Spinal cord (tissue), 10 donors: ENCODE measurements at places on chromosomes 12 and 14.

DNA sequence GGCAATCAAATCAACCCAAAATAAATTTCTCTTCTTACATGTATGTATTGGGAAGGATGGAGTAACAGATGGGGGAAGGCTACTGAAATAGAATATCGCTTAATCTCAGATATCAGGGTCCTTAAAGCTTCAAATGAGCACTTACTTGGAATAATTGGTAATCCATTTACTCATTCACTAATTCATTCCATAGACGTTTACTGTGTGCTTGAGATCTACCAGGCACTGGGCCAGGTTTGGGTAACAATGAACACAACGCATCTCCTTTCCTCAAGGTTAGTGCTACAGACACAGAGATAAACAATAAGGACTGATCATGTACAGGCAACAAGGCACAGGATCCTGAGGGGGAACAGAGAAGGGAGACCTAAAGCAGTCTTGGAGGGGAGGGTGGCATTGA lies 54.4 kb upstream of the KRR1 start:
- DNase-seq = no peak

DNA sequence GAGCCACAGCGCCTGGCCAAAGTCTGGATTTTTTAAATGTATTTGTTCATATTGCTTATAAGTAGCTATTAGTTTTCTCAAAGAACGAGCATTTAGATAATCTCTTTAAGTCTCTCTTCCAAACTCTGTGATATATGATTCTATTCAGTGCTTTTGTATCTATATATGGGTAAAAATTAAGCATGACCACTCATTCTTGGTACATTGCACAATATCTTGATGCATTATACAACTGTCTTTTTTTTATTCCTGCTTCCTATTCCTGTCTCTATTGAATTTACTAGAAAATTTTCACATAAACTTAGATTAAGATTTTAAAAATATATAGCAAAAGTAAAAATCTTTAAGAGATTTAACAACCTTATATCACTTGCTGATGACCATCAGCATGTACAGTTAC lies 29.1 kb downstream of the SOCS2 start:
- DNase-seq = no peak

- DNase-seq = no peak
Observed at GRCh38 chr12:2225696-2226095, 172.9 kb downstream of the CACNA1C start.

GRCh38 chr12:14400599-14400998 lies 35.1 kb downstream of the ATF7IP start:
- DNase-seq = no peak

DNA sequence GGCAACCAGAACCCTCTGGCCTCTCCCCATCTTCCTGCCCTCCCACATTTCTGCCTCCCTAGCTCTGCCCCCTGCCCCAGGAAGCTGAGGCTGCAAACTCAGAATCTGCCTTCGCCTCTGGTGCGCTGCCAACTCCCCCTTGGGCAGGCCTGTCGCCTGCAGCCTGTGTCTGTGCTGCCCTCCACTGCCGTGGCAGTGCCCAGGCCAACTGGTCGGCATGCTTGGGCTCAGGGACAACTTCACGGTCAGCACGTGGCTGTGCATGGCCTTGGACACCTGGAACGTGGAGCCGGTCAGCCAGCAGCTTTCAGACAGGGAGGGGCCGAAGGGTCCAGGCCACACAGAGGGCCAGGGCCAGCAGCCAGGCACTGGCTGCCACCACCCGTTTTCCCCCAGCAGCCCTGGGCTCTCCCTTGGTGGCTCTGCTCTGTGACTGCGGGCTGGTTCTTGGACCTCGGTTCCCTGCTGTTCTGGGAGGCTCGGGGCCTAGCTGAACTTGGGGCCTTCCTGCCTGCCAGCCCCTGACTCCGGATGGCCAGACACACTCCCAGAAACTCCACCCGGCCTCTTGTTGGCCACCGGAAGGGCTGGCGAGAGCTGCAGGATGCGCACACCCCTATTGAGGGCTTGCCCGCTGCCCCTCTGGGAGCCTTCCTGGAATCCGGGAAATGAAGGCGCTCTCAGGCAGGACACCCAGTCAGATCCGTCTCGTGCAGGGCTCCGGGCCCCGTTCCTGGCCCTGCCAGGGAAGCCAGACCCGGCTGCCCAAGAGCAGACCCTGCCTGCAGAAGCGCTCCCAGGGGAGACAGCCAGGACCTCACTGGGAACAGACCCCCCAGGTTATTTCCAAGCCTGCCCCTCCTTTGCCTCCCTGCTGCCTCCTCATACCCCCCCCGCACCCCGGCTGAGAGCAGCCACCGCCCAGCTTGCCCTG lies 34.2 kb upstream of the PPP1R13B start:
- DNase-seq = peak; percentile 30

- DNase-seq = no peak
Observed at GRCh38 chr14:26463136-26463535, 134.7 kb downstream of the NOVA1 start.

DNA sequence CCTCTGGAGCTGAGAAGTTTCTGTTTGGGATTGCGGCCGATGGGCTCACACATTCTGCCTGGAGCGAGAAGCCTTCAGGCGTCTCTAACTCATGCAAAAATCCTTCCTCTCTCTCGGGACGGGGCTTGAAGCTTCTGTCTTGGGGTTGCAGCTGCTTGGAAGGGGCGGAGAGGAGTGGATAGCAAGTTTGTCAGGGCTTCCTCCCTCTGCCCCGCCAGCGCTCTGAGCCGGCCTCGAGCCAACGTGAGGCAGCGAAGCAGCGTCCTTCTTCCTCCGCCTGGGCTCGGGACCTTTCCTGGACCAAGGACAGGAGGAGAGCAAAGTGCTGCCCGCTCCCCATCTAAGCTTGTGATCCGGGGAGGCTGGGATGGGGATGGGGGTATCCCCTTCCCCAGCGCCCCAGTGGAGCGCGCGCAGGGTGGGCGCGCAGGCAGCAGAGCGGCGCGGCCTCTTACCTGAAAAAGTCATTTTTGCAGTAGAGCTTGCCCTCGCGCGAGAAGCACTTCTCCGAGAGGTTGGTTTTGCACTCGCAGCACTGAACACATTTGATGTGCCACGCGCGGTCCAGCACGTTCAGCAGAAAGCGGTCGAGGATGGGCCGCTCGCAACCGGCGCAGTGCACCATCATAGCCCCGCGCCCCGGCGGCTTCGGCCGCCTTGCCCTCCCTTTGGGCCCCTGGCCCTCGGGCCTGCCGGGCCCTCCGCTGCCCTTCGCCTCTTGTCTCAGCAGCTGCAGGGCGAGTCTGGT lies 626 bp downstream of the LHX5 start:
- DNase-seq = peak; percentile 27

DNA sequence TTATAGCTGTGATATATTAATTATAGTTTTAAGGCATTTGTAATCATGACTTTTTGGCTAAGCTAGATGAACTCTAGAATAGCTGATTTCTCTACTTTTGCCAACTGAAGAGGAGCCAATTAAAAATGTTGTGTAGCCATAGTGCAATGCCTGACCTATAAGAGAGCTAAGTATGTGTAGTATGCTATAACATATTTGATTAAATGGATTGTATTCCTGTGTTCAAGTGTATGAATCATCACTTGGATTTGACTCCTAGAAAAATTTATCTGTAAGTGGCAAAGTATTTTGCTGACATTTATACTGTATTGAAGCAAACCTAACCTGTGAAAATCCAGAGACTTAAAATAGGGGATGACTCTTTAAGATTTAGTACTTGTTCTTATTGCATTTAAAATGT lies 34.2 kb downstream of the PCNX4 start:
- DNase-seq = no peak

- DNase-seq = no peak
Observed at GRCh38 chr12:127054531-127054930, 1212.4 kb upstream of the TMEM132C start.

- no peak for DNase-seq
Observed at GRCh38 chr14:102272392-102272791, 32.6 kb downstream of the MOK start.

DNA sequence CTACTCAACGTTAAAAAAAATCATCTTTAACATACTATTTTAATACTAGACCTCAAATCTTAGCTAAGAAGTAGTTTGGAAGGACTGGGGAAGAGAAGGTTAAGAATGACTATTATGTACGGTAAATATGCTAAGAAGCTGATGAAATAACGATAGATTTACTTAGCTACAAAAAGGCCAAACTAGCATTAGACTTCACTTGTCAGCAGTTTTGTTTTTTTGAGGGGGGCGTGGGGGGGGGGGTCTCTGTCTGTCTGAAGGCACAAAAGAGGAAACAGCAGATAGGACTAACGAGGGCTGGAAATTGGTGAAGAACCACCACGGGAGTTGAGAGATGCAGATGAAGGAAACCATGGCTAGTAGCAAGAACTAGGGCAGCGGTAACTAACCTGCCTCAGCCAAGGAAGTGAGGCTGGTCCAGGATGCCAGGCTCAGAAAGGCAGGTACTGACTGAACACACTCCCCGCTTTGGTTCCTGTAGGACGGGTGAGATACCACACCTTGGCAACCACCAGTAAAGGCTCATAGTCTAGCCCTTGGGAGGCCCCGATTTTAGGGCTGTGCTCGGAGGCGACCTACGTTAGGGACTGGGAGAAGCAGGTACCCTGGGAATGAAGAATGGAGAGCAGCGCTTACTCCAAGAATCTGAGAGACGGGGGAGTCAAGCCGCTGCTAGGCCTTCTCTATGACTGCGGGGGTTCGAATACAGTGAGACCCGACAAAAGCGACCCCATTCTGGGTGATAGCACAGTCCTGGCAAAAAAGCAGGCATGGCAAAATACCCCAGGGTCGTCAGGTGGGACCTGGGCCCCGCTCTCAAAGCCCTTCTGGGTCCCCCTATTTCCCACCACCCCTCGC lies 675 bp downstream of the NEDD8 start:
- DNase-seq = no peak

GRCh38 chr12:40689576-40689975 lies 2.7 kb upstream of the CNTN1 start:
- no peak for DNase-seq

- no peak for DNase-seq
Observed at GRCh38 chr14:68580096-68580645, 212.7 kb downstream of the ZFP36L1 start.

- no peak for DNase-seq
Observed at GRCh38 chr12:75587340-75588106, 76.1 kb upstream of the KRR1 start.

DNA sequence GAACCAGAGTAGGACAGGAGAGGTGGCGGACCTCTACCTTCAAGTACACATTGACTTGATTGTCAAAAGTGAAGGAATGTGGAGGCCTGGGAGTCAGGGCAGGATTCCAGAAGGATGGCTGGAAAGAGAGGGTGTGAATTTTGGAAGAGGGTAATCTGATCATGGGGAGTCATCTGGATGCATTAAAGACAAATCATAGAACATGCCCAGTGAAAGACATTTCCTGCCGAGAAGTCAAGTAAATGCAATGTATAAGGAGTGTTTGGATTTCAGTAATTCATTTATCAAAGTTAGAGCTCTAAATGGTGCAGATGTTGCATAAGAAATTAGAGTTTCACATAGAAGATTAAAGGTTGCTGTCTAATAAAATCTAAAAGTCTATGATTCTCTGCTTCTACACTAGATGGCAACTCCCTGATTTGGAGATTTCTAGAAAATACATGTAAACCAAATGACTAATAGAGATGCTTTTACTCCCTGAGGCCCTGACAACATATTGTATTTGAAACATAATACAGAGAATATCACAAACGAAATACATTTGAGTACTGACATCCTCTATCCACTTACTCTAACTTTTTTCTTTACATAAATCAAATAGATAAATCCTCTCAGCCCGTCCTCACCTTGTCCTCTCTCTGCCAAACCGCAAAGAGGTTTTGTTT lies 91.3 kb downstream of the KCNA5 start:
- DNase-seq = no peak

GRCh38 chr12:98699586-98699985 lies 54.5 kb downstream of the APAF1 start:
- DNase-seq = no peak

GRCh38 chr12:84507956-84508850 lies 404.4 kb downstream of the SLC6A15 start:
- DNase-seq = peak; percentile 38

DNA sequence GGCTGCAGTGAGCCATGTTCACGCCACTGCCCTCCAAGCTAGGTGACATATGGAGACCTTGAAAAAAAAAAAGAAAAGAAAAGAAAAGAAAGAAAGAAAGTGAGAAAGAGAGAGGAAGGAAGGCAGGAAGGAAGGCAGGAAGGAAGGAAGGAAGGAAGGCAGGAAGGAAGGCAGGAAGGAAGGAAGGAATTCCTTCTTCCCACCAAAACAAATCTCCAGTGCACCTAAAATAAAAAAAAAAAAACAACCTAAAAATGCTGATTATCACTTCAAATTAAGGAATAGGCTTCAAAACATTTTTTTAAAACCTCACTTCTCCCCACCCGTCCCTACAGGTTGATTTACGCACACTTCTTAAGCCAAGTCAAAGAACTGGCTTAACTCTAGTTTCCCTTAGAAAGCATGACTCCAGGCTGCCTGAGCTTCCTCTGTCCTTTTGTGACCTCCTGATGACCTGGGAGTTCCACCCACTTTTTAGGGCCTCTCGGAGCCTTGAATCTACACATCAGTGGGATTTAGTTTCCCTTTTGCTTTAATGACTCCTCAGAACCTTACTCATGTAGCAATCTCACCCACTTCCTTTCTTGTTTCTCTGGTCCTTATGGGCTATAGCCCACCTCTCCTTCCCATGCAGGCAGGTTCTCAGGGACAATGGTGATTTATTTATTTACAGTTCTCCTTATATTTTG lies 18.6 kb downstream of the DUSP6 start:
- DNase-seq = no peak

GRCh38 chr14:104800015-104800770 lies 708 bp upstream of the ZBTB42 start:
- peak; percentile 80 for DNase-seq

DNA sequence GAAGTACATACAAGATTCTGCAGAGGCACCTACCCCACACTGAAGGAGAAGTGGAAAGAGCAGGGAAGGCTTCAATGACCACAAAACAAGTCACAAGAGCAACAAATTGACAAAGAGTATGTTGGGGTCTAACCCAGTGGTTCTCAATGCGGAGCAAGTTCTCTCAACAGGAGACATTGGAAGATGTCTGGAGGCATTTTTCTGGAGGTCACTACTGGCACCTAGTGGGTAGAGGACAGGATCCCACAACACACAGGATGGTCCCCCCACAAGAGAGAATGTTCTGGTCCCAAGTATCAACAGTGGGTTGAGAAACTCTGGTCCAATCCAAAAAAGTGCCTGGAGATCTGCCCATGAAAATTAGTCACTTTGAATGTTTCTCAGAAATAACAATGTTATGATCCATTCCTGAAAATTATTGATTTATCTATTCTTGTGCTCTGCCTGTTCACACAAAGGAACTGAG lies 3.4 kb downstream of the SSH1 start:
- DNase-seq = no peak

- DNase-seq = no peak
Observed at GRCh38 chr14:51848120-51848519, 12.3 kb upstream of the GNG2 start.

DNA sequence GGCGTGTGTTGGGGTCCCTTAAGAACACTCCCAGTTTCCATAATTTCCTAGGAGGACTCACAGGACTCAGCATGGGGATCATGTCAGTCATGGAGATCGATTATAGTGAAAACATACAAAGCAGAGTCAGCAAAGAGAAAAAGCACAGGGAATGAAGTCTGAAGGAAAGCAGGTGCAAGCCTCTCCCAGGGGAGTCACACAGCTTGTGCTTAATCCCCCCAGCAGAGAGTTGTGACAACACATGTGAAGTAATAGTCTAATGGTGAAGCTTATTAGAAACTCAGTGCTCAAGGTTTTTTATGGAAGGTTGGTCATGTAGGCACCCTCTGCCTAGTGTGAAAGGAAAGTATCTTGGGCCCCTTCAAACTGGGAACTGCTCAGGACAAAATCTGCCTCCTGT lies 149.0 kb upstream of the SEL1L start:
- DNase-seq = no peak
